ENCODE measurements at places on chromosomes 16 and 17.

DNA sequence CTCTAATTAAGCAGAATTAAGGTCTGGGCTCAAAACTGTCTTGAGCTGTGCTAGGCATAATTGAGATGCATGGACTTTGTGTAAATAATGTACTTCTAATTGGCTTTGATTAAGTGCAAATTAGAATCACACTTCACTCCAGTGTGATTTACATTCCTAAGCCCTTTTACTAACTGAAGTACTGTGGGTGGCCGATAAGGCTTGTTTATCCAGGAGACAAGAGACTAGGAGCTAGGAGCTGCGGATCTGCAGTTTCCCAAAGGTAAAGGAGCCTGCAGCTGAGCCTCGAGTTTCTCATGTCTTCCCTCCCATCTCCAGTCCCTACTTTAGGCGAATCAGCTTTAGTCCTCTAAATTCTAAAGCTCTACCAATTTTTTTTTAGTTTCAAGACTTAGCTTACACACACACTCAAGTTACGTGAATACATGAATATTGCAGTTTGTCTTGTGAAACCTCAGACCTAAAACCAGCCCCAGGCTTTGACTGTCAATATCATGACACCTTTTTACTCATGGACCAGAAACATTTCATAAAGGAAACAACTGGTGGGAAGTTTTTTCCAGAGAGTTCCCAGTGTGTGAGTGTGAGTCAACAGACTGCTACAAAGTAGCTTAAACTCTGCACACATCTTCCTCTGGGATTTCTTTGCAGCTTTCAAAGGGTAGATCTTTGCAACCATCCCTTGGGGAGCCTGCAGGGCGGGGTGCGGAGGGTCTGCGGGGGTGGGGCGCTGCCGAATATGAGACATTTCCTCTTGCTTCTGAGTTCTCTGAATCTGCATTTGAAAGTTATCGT is 113.9 kb upstream of the TBX2 start:
- DNase-seq, result peak; percentile 80

- no peak for DNase-seq
Measured at GRCh38 chr16:19644877-19645276, 73.2 kb downstream of the KNOP1 start.

- DNase-seq, result no peak
Measured at GRCh38 chr16:69324013-69324531, 6.3 kb downstream of the PDF start.

- no peak for DNase-seq
Measured at GRCh38 chr17:43226393-43226792, 2.0 kb downstream of the CCDC200 start.

GRCh38 chr17:51353296-51353695 is 93.0 kb downstream of the UTP18 start:
- no peak for DNase-seq

- no peak for DNase-seq
Measured at GRCh38 chr17:6870841-6871240, 39.3 kb upstream of the TEKT1 start.

DNA sequence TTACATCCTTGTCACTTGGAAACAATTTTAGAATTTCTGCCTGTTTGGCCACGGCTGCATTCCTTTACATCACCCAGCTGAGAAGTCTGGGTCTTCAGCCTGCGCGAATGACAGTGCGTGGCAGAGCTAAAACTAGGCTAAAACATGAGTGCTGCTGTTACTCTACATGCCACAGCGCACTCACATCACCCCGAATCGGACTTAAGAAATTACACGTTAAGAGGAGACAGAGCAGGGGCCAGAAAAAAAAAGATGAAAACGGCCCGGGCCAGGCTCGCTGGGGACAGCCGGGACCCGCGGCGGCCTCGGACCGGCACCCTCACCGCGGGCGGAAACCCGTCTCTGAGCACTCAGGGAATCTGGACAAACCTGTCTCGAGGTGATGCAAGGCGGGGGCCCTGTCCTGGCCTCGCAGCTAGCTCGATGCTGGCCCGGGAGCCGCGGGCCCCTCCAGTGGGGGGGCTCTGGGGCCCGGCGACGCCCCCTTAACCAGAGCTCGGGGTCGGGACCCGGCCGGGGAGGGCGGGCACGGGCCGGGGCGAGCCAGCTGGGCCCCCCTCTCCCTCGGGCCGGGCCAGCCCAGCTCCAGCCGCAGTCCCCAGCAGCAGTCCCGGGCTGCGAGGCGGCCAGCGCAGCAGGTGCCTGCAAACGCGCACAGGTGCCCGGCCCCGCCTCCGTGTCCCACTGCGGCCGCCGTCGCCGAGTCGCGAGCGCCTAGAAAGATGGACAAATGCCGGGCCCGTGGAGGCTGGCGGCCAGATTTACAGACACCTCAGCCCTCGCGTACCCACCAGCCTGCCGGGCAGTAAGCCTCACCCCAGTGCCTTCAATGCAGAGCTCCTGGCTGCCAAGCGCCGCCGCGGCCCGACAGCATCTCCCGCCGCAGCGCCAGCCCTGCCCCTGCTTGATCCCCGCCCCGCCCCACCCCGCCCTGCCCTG is at the start of gene AKTIP:
Gene AKTIP, minus strand, starts transcription at position 879 of the 939 bp plus-strand sequence. CDS start 2,950 bp downstream, outside the sequence.
- peak; percentile 43 for DNase-seq

DNA sequence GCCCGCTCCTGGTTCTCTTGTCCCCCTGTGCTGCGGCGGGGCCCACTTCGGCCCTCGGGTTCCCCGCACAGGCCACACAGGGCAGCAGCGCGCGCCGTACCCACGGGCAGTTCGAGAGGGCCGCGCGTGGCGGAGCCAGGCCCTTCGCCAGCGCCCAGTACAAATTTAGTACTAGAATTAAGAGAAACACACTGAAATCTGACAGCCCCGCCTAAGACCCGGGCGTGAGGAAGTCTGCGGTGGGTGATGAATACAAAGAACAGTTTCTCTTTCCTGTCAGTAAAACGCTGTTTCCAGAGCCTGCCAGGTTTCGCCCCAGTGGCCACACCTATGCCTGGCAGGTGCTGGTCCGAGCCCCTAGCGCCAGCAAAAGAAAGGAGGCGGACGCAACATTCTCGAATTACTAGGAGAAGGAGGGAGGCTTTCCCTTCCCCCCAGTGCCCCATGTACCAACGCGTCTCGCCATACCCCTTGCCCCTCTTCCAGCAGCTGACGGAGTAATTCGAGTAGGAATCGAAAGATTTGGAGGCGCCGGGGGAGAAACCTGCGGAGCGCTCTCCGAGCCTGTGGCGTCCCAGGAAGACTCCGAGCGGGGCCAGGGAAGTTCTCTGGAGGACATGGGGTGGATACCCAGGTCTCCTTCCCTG is 591 bp upstream of the SLFN5 start:
- DNase-seq, result peak; percentile 30

Data from fibroblast of skin of abdomen (primary cell).